CD8-positive, alpha-beta T cell (primary cell): ENCODE measurements at places on chromosomes 5 and 9.

- no peak for DNase-seq
Observed at GRCh38 chr5:79806741-79807140, 117.1 kb downstream of the CMYA5 start.

GRCh38 chr9:114677418-114677817 is 4.6 kb downstream of the TEX48 start:
- no peak for DNase-seq

DNA sequence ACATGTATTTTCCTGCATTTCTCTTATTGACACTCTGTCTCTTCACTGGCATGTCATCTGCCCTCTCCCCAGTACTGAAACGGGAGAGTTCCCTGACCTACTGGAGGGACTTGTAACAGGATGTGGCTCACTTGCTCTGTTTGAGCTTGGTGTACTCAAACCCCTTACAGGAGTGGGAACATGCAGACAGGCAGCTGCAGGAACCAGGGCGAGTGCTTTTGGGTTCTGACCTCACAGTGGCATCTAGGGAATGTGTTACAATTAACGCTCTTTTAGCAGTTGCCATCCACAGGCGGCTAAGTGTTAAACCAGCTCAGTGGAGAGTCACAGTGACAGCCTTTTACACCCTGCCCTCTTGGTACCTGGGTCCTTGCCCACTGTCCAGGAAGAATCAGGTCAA is 300.3 kb upstream of the GRAMD2B start:
- DNase-seq: no peak

DNA sequence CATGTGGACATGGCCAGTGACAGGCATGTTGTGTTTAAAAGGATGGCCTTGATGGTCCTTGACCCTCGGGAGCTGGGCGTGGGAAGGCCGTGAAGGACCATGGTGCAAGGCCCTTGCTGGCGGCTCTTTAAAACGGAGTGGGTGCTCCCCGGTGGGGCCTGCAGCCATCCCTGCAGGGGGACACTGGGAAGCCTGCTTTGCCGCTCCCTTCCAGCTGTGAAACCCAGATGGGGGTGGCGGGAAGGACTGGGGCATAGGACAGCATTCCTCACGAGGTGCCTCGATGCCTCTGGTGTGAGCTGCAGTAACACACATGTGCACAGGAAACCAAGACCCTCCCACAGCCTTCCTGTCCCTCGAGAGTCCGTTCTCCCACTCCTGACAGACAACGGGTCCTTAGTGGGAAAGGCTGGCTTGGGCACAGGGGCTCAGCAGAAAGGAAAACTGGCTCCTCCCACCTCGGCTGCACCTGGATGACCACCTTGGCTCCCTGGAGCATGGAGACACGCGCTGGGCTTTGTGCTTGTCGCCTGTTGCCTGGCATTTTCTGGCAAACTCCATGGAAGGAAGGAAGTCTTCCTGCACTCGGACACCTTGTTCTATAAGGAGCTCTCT is 30.3 kb upstream of the IRX4 start:
- DNase-seq: no peak

GRCh38 chr9:36337865-36338264 is 62.2 kb downstream of the RNF38 start:
- DNase-seq: no peak

DNA sequence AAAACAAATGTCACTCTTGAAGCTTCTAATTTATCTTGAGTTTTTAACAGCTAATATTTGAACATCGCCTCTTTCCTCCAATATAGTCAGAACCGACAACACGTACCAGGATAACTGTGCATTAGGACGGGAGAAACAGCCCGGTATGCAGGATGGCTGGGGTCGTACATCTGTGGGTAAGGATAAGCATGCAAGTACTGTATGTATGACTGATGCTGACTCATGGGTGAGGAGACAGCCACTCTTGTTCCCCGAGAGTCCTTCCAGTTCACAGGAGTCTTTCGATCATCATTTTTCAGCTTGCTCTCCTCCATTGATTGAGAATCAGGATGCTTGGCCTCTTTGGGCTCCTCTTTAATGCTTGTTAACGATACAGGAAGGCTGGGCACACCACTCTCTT is 102.3 kb downstream of the ZNF608 start:
- no peak for DNase-seq

DNA sequence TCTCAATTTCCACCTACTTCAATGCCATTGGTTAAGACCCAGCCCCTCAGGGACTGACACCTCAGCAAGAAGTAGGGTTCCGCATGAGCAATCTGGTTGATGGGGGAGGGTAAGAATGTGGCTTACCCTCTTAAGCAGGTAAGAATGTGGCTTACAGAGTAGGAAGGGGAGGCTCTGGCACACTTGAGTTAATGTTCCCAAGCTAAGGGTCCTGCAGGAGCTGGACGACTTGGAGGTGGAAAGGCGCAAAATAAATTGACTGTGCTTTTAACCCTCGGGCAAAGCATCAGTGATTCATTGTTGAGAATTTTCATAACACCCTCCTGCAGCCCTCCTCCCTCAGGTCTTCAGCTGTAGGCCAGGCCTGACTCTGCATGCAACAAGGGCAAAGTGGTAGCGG is 24.9 kb upstream of the ADRA1B start:
- no peak for DNase-seq

GRCh38 chr5:145347026-145347616 is 488.0 kb downstream of the PRELID2 start:
- no peak for DNase-seq

GRCh38 chr5:60259730-60260129 is 366.2 kb upstream of the PDE4D start:
- DNase-seq: no peak

GRCh38 chr9:74935008-74935407 is 17.7 kb downstream of the C9orf40 start:
- no peak for DNase-seq

DNA sequence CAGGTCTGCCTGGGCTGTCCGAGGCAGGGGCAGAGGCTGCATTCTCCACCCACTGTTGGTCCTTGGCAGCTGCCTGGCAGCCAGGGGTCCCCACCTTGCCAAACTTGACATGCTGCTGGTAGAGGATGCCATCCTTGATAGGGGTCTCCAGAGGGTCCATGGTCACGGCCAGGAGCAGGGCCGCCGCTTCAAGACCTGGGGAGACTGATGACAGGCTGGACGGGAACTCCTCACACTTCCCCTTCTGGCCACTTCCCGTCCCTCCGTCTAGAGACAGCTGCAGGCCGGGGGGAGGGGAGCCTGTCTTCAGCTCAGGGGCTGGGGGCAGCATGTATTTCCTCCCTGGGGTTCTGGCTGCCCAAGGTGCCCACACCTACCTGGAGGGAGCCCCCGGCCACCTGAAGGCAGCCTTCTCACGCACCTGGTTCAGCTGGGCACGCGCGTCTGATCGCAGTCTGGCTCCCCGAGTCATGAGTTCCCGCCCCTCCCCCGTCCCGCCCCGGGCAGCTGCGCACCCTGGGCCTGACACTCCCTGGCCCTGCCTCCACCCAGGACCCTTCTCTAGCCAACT is at the start of gene DOK3:
TSS of gene DOK3 (minus strand) at position 446 of the 571 bp plus-strand sequence. CDS start at position 160, 286 bp downstream.
- no peak for DNase-seq

- no peak for DNase-seq
Observed at GRCh38 chr9:129094387-129095169, 13.7 kb downstream of the DOLPP1 start.

DNA sequence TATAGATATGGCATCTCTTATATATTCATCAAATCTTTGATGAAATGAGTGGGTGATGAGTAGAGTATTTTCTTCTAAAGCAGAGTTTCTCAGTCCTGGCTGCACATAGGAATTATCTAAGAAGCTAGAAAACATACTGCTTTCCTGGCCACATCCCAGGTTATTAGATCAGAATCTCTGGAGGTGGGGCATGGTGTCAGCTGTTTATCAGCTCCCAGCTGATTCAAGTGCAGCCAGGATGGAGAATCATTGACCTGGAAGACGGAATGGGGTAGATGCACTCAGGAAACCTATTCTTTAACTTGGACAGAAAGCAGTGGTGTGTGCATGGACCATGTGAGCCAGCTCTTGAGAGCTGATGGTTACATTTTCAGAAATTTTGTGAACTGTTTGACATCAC is 108.1 kb upstream of the IL6ST start:
- DNase-seq: no peak

DNA sequence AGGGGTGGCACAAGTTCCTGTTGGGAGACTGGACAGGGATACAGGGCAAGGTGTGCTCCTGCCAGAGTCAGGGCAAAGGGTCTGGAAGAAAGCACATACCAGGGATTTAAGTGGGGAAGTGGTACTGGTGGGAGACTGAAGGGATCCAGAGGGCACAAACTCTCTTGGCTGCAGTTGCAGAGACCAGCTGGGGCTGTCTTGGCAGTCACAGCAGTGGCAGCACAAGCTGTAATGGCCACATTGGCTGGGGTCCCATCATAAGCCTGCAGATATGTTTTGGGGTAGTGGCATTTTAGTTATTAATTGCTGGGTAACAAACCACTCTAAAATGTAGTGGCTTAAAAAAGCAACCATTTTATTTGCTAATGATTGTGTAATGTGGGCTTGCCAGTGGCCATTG is 492.2 kb downstream of the ENC1 start:
- no peak for DNase-seq

DNA sequence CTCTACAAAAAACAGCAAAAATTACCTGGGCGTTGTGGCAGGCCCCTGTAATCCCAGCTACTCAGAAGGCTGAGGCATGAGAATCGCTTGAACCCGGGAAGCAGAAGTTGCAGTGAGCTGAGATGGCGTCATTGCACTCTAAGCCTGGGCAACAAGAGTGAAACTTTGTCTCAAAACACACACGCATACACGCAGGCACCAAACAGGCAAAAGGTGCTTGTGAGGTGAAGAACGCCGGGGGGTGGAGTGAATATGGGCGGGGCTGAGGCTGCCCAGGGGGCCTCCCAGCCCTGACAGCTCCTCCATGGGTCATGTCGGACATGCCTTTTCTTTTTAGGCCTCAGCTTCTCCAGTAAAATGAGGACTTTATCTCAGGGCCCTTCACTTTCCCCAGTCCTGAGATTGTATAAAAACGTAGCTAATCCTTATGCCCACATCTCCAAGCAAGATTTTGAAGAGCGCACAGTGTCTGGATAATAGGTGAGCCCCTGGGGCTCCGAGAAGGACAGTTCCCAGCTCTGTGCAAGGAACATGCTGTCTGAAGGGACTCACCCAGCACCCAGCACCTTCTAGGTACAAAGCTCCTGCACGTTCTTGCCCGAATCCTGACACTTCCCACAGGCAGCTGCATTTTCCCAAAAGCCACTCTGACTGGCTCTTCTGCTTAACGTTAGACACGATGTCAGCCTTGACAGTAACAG is 168.3 kb downstream of the COL23A1 start:
- no peak for DNase-seq

GRCh38 chr5:178351221-178352034 is 118.8 kb upstream of the PHYKPL start:
- no peak for DNase-seq

DNA sequence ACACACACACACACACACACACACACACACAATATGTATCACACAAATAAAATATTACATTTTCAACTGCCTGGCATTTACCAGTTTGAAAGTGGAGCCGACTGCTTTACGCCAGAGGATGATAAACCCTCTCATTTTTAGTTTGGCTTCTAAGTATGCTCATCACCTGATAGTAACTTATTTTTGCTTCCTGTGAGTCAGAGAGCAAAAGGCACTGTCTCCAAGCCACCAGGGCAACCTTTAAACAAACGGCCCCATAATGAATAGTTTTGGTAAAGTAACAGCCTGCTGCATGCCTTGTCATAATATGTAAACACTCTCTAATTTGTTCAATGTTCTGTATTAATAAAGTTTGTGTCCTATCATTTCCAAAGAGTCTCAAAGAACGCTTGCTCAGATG is 26.9 kb downstream of the KLF4 start:
- DNase-seq: no peak

DNA sequence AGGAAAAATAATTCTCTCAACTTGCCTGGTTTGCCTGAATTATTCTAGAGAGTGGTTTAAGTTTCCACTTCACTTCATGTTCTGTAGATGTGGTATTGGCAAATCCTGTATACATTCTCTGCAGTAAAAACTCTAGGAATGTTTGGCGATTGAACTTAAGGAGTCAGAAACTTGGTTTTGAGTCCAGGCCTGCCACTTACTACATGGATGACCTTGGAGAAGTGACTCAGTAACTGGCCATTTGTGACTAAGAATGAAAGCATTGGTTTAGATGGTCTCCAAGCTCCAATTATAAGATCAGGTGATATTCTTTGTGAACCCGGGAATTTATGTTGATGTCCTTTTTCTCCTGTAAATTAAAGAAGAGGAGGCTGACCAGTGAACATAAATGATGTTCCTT is 233.8 kb downstream of the GAS1 start:
- no peak for DNase-seq

- DNase-seq: no peak
Observed at GRCh38 chr5:67292201-67292940, 95.8 kb upstream of the CD180 start.

- DNase-seq: no peak
Observed at GRCh38 chr5:21398511-21398910, 1410.5 kb upstream of the CDH18 start.

GRCh38 chr9:85541876-85542275 is 199.9 kb downstream of the AGTPBP1 start:
- DNase-seq: no peak

GRCh38 chr9:68720656-68721313 is 15.7 kb downstream of the PIP5K1B start:
- DNase-seq: no peak

DNA sequence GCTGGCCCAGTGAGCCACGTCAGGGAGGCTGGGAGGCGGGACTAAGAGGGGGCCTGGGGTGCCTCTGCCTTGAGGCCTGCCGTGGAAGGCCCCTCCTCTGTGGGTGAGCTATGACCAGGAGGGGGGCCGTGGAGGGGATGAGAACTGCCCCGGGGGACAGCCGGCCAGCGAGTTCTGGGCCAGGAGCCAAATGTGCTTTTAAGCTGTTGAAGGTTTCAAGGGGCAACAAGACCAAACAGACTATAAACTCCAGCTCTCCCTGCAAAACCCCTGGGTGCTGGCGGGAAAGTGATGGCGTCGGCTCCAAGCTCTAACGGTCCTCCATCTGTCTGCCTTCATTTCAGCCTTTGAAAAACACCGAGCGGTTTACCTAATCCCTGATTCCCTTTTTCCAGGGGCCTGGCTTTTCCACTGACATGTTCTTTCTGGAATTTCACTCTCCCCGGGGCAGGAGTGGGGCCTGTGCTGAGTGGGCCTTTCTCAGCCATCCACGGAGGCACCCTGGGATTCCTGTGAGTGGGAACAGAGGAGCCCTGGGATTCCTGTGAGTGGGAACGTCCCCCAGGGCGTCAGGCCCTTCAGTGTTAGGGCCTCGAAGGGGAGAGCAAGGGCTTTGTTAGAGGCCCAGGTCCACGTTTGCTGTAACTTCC is 65.6 kb downstream of the COL5A1 start:
- no peak for DNase-seq
